Right kidney (tissue), 9 donors: ENCODE measurements at places on chromosomes 6 and 20.

DNA sequence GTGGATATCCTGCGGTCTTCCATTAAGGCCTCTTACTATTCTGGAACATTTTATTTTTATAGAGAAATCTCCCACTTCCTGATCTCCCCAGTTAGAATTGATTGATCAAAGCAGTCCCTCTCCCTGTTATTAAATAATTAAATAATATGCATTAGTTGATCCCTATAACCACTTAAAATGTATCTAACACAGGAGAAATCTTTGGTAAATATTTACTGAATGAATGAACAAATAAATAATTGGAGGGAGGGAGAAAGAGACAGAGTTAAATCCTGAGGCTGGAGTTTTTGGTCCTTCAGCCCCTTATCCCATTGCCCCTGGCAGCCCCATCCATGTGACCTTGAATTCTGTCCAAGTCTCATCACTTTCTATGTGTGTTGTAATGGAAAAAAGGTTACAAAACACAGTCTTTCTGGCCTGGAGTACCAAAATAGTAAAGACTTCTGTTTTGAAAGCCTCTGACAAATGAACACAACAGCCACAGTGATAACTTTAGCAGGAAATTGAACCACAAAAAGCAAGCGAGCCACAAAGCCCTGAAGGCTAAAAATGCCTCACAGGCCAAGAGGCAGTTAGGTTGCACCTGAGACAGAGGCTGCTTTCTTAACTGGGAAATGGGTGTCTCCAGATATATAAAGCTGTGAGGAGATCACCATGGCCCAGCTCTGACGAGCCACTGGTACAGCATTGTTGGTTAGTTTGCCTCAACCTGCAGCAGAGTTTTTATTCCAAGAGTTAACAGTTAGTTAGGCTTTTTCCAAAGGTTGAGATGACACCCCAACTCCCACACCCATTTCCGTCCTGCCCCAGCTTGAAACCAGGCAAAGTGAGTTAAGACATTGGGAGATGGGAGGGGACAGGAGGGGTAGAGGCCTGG is 11.3 kb downstream of the NT5E start:
- no peak for DNase-seq

- DNase-seq: no peak
These were observed 28.8 kb downstream of the CST1 start for GRCh38 chr20:23721962-23722361.

DNA sequence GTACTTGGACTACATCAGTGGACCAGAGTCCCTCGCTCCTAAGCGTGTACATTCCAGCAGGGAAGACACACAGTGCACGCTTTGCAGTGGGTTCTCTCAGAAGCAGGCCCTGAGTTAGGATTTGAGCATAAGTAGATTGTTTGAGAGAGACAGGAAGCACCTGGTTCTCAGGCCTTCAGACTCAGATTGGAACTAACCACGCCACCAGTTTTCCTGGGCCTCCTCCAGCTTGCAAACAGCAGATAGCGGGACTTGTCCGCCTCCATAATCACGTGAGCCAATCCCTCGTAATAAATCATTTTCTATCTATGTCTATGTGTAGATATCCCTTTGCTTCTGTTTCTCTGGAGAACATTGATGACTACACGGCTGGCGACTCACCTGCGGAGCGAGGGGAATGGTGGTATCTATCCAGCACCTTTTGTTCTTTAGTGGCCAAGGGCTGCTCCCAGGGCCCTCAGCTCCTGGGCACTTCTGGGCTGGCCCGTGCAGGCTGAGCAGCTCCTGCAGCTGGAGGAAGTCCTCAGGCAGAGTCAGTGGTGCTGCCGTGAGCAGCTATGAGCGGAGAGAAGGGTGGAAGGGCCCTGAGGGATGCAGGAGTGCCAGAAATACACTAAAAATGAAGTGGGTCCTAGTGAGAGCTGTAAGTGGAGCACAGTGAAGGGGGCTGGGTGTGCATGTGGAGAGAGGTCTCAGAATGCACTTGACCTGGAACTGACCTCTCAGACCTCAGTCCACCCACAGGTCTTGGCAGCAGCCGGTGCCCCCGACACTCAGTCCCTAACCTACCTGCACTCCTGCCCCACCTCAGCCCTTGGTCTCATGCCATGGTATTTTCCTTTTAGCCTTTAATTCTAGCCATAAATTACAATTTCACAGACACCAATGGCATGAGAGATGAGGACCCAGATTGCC is 76.9 kb downstream of the STK35 start:
- DNase-seq: no peak

DNA sequence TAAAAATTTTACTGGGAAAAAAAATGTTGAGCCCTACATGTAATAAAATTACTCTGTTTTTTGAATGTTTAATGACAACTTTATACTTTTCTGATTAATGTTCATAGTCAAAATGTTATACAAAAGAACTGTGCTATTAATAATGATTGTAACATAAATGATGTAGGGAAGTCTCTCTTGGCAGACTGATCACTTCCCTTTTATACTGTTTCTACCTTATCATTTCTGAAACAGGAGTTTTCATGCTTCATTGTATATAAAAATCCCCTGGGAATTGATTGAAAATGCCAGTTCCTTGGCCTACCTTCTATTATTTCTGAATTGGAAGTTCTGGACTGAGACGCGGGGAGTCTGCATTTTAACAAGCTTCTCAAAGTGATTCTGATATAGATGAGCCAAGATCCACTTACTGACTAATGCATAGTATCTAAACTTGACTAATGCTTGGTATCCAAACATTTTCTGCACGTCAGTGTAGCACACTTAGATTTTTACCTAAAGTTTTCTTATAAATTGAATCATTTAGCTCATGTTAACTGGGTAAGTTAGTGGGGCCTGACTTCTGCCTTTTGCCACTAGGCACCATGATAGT is 7.2 kb upstream of the HDAC2 start:
- no peak for DNase-seq

DNA sequence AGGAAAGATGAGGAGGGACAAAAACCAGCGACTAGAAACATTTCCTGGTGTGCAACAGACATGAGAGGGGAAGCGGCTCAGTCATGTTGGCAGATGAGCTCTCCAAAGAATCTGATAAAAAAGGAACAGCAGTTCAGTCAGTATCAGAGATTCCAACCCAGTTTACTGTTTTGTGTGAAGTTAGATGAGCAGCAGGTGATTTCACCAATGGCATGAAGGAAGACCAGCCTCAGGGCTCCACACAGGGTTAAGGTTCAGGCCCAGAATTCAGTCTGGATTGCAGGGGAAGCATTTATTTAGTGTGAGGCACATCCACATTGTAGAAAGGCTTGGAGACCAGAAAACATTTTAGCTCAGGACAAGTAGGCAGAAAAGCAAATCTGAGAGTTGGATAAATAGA is 317.8 kb downstream of the C6orf118 start:
- DNase-seq: no peak

DNA sequence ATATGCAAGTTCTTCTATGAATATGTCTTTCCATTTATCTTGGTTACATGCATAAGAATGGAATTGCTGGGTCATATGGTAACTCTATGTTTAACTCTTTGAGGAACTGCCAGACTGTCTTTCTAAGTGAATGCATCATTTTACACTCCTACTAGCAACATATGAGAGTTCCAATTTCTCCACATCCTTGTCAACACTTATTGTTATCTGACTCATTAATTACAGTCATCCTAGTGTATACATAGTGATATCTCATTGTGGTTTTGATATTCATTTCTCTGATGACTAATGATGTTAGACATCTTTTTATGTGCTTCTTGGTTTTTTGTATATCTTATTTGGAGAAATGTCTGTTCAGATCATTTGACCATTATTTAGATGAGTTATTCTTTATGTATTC is 96.7 kb upstream of the LAMP5 start:
- no peak for DNase-seq

DNA sequence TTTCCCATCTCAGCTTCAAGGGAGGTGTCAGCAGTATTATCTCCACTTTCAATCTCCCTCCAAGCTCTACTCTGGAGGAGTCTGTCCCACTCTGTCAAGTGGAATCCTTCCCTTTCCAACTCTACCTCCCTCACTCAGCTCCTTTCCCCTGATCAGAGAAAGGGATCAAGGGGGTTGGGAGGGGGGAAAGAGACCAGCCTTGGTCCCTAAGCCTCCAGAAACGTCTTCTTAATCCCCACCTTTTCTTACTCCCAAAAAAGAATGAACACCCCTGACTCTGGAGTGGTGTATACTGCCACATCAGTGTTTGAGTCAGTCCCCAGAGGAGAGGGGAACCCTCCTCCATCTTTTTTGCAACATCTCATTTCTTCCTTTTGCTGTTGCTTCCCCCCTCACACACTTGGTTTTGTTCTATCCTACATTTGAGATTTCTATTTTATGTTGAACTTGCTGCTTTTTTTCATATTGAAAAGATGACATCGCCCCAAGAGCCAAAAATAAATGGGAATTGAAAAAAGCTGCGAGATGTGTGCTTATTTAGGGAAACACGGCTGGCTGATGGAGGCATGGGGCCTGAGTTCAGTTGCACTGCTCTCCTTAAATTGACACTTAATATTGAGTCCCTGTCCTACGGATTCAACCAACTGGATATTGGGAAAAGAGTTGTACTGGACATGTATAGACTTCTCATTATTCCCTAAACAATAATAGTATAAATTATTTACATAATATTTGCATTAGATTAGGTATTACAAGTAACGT is 4.9 kb downstream of the TUBB start:
- no peak for DNase-seq

- no peak for DNase-seq
These were observed 453.3 kb upstream of the NRSN1 start for GRCh38 chr6:23672737-23673136.

DNA sequence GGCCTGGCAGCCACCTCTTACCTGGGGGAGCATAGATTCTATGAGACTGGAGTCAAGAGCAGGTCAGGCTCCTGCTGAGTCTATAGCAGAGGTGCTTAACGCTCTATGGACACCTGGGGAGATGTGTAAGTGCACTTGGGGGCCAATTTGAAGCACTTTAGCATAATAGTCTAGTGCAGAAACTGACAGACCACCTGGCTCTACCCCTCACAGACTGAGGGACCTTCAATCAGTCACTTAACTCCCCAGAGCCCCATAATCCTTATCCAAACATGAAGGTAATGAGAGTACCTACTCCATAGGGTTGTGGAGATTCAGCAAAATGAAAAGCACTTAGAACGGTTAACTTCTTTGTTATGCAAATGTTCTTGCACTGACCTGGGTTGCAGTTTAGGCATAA is 87.3 kb upstream of the SLC22A16 start:
- no peak for DNase-seq

GRCh38 chr6:136344420-136344819 is 54.8 kb upstream of the BCLAF1 start:
- no peak for DNase-seq

GRCh38 chr6:95120984-95121383 is 456.4 kb upstream of the MANEA start:
- DNase-seq: no peak

- no peak for DNase-seq
These were observed 215.0 kb upstream of the SHLD1 start for GRCh38 chr20:5535125-5535756.

DNA sequence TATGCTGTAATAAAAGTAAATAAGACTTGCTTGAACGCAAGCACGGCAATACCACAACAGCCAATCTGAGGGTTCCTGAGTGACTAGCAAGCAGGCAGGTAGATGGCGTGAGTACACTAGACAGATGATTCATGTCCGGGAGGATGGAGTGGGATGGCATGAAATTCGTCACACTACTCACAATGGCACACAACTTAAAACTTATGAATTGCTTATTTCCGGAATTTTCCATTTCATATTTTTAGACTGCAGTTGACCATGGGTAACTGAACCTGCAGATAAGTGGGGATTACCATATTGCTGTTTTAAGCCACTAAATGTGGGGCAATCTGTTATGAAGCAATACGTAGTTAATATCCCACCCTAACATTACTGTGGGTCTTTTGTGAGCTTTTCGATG is 93.6 kb upstream of the NFATC2 start:
- DNase-seq: no peak

- no peak for DNase-seq
These were observed 84.4 kb downstream of the GMPR start for GRCh38 chr6:16322666-16323312.

DNA sequence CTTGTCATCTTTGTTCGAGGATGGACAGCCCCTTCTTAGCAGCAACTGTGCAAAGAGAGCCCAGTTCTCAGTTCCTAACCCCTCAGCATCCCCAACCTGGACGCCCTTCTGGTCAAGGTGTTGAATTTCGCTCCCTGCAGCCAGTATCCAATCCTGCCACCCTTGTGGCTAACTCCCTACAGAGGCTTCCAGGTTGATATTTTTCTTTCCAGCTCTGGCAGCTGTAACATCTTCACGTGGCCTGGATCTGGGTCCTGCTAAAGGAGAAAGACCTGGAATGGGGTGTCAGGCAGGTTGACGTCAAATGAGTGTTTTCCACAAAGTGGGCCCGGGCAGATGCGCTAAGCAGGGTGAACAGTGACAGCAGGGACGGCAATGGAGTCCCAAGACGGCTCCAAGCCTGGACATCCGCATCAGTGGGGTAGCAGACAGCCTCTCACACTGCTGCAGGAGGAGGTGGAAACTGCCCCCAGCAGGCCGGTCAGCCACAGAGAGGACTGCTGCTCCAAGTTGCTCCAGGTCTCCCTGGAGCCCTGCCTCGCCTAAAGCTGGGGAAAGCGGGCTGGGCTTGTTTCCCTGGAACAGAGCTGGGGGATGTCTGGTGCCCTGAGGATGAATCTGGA is 1.0 kb upstream of the YTHDF1 start:
- no peak for DNase-seq

GRCh38 chr6:129212081-129212480 is 329.1 kb downstream of the LAMA2 start:
- DNase-seq: no peak

DNA sequence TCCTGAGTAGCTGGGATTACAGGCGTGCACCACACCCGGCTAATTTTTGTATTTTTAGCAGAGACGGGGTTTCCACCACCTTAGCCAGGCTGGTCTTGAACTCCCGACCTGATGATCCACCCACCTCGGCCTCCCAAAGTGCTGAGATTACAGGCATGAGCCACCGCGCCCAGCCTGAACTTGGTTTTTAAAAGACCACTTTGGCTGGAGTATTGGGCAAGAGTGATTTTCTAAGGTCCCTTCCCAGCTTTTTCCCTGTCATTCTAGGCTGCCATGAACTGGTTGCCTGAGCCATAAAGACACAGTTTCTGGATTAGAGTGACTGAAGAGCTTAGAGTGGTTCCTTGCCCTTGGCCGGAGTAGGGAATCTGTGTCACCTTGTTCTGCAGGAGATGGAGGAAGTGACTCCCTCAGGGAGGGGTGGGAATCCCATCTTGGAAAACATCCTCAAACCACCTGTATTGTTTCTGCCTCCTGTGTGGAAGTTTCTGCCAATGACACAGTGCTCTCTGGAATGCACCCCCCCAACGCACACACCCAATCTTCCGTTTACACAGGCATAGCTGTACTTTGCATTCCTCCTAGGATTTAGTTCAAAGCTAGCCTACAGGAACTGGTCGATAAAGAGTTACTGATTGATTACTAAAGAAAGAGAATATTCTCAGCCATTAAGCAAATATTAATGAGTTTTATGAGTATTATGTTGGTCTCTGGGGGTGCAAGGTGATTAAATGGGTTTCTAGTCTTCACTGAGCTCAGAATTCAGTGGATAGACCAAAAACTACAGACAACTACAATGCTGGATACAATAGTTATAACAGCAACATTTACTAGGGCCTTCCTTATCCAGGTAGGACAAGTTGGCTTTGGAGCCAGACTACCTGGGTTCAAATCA is 18.2 kb downstream of the BCL2L1 start:
- no peak for DNase-seq
